ENCODE measurements at places on chromosomes 13 and 19.

DNA sequence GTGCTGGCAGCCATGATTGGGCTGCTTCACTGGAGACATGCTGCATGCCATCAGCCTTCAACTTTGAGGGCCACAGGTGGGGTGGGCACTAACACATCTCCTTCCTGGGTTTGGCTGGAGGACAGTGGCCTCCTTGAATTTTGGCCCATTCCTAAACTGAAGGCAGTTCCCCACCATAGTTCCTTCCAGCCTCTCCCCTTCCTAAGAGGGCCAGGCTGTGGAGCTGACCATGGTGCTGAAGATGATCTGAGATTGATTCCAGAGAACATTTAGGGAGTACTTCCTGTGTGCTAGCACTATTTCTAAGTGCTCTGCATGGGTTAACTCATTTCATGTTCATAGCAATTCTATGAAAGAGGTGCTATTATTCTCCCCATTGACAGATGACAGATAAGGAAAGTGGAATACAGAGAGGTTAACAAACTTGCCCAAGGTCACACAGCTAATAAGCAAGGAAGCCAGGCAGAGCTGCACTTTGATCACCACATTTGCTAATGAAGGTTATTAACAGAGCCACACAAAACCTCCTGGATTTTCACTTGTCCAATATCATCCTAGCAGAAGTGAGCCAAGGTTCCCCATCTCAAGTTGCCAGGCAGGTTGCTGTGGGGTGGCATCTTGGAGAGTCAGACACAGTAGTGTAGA, 175.3 kb downstream of the ZIC5 start:
- DNase-seq: no peak

- no peak for DNase-seq
Measured at GRCh38 chr19:4088975-4089374, 22.3 kb upstream of the ZBTB7A start.

- DNase-seq: no peak
Measured at GRCh38 chr13:62687732-62688131, 1272.1 kb upstream of the PCDH20 start.

DNA sequence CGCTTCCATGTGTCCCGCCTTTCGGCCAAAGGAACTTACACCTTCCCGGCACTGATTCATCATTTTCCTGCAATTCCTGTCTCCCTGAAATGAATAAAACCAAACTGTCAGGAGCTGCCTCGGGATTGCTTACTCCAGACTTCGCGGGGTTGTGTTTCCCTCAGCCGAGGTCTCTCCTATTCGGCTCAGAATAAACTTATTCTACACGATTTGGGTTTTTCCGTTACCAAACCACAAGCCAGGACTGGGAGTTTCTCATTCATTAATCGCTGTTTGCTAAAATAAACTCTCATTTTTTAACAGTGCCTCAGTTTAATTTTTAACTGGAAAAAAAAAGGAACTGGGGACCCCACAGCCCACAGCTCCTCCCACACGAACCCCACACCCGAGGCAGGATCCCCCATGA, 667 bp downstream of the ZNF878 start:
- no peak for DNase-seq

DNA sequence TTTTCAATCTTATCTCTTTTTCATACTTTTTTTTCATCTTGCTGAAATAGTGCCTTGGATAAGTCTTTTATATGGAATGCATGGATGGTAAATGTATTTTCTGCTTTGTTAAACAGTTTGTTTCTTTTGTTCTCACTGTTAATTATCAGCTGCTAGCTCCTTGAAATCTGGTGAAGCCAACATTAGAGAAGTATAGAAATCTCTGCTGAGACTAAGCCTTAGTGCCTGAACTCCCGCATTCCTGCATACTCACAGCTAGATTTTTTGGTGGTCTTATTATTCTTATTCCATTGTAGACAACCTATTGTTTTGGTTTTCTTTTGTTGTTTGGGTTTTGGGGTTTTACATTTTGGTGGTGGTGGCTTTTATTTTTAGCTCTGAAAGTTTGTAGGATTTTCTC, 48.4 kb downstream of the DNAJC15 start:
- no peak for DNase-seq

GRCh38 chr19:34484328-34484727, 2.8 kb downstream of the WTIP start:
- DNase-seq: no peak
